Renal pelvis (tissue), 12 donors: ENCODE measurements at places on chromosomes 12 and 14. TPM values are rescaled to one million over a fixed set of nuclear protein-coding genes. Genes with fewer than 3 reads are reported as not detected.

EML1 gene
- 33.6 TPM for polyA plus RNA-seq

JAG2 gene
- 10.2 TPM for polyA plus RNA-seq

MGP gene
- polyA plus RNA-seq = 27.4 TPM

HOXC4 gene
- polyA plus RNA-seq = 44.4 TPM

NTS gene
- polyA plus RNA-seq = 6.7 TPM

PZP gene
- polyA plus RNA-seq = 0.56 TPM
